ENCODE measurements at places on chromosomes 11 and 22.

GRCh38 chr11:122115524-122116379, at the start of gene BLID:
TSS of gene BLID (minus strand) at chr11:122116215. CDS start at chr11:122115922, 293 bp downstream.
- no peak for DNase-seq

GRCh38 chr11:128448981-128449713, 138.2 kb downstream of the ETS1 start:
- no peak for DNase-seq

- no peak for DNase-seq
Observed at GRCh38 chr22:30650508-30651116, 15.0 kb downstream of the SLC35E4 start.

DNA sequence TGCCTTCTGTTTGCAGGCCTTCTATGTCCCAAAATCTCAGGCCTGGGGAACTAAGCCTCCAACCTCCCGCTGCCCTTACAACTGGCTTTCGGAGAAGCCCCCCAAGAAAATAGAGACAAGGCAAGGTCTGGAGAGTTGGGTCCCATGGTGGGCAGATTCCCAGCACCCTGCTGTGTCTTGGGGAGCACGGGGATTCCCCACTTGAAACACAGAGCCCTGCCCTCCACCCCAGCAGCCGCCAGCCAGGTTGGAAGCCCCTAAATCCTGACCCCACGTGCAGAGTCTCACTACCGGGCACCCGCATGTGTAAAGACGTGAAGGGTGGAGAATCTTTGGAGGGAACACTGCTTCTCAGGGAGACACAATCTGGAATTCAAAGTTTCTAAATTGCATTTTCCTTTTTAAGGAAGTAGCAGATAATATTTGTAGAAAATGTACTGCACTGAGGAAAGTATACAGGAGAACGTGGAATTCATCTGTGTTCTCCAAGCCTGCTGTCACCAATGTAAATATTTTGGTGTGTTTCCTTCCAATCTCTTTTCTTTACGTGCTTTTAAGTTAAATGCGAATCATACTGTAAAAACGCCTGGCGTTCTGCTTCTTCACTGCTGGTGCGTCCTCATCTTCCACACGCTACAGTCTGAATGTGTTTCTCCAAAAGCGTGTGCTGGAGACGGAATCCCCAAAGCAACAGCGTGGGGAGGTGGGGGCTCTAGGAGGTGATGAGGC, 220.9 kb downstream of the BRD1 start:
- DNase-seq = no peak

GRCh38 chr22:28581016-28581415, 98.6 kb downstream of the TTC28 start:
- DNase-seq = no peak

- DNase-seq = no peak
Observed at GRCh38 chr11:105988197-105988596, 33.8 kb downstream of the MSANTD4 start.

Data from activated CD8-positive, alpha-beta memory T cell treated with anti-CD3 and anti-CD28 coated beads for 24 hours (primary cell).